ENCODE measurements at places on chromosomes 2 and 18.

GRCh38 chr2:23009545-23010149 lies 375.3 kb upstream of the KLHL29 start:
- DNase-seq = no peak

DNA sequence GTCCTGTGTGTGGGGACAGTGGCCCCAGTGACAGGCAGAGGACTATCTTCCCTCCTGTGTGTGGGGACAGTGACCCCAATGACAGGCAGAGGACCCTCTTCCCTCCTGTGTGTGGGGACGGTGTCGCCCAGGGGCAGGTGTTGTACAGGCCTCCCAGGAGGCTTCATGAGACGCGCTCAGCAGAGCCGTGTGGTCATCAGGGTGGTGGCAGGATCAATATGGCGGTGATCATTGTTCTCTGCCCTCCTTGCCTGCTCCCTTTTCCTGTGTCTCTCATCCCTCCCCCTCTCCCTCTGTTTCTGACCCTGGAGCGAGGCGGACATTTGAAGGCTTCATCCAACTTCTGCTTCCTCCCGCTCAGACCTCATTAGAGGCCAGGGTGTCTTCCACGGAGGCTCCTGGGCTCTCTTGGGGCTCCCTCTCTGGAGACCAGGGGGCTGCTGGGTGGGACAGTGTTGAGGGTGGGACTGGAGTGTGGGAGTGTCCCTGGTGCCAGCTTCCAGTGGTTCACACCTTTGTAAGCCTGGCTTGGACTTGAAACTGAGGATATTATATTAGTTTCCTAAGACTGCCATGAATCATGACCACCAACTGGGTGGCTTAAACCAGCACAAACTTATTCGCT lies 59.5 kb downstream of the ACKR3 start:
- DNase-seq = no peak

DNA sequence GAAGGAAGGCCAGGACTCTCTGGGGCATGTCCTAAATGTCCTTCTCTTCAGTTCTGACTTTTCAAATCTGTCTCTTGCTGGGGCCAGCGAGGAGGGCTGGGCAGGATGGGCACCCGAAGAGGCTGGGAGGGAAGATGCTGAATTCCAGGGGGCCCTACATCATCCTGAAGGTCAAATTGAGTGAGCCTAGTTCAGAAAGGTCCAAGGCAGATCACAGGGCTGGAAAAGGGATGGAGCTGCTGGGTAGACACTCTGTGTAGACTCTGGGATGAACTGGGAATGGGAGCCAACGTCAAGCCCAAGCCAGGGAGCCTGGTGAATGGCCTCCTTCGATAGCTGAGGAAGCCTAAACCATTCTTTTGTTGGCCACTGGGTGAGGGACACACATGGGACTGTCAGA lies 133.1 kb downstream of the MYCN start:
- no peak for DNase-seq

- DNase-seq = no peak
Measured at GRCh38 chr2:203599509-203599908, 64.4 kb upstream of the RAPH1 start.

GRCh38 chr2:120780402-120780801 lies 44.7 kb downstream of the GLI2 start:
- DNase-seq = no peak

DNA sequence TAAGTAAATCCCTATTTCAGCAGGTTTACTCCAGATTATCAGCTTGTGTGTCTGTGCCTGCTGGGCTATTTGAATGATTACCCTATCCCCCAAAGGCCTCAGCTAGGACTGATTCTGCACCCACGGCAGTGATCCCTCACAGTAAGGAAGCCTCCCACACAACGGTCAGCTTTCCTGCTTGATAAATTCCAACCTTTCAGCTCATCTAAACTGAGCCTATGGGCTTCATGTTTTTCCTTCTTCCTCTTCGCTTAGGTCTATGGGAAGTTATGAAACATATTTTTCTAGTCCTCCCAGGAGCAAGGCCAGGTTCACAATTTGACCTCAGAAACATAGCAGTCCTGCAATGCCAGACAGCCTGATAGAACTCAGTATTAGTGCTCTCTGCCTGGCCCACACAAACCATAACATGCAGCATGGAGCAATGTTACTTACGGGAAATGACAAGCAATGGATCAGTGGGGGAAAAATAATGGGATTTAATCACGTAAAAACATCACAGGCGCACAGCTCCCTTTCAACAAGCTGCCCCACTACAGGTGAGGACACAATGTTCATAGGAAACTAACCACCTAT lies 170.9 kb downstream of the ZNF521 start:
- no peak for DNase-seq

- no peak for DNase-seq
Measured at GRCh38 chr2:157339965-157340655, 14.5 kb upstream of the ERMN start.

- no peak for DNase-seq
Measured at GRCh38 chr2:45459860-45460259, 151.2 kb downstream of the SRBD1 start.

DNA sequence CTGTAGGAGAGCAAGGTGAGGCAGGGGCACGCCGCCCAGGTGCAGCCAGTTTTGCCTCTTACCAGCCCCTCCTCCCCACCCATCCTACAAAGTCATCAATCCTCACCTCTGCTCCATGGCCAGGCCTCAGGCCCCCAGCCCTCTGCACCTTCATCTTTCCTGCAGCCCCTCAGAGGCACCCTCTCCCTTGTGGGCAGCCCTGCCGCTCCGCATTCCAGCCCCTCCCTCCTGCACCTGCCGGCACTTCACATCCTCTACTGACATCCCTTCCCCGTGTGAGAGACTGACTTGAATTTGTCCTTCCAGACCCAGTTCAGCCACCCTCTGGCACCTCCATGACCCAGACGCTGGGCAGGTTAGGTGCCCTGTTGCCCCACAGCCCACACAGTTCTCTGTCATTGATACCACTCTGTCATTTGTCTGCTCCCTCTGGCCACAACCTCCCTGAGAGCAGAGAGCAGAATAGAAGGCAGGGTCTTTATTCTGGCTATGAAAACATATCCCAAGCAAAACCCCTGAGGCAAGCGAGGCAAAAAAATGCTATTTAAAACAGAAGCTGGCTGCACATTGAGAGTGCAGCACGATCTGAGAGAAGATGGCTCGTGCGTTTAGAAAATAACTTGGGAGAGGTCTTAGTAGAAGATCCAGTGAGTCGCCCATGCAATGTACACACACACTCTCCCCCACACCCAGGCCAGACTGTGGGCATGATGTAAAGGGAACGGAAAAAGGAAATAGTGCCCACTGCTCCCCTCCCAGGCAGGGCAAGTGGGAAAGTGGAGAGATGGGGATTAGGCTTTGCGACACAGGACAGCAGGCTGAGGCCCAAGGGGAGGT lies 25.9 kb downstream of the SDC1 start:
- DNase-seq = no peak

GRCh38 chr2:69547984-69548715 lies 95.4 kb downstream of the AAK1 start:
- DNase-seq = no peak

GRCh38 chr2:174645296-174645695 lies 47.7 kb upstream of the WIPF1 start:
- no peak for DNase-seq

DNA sequence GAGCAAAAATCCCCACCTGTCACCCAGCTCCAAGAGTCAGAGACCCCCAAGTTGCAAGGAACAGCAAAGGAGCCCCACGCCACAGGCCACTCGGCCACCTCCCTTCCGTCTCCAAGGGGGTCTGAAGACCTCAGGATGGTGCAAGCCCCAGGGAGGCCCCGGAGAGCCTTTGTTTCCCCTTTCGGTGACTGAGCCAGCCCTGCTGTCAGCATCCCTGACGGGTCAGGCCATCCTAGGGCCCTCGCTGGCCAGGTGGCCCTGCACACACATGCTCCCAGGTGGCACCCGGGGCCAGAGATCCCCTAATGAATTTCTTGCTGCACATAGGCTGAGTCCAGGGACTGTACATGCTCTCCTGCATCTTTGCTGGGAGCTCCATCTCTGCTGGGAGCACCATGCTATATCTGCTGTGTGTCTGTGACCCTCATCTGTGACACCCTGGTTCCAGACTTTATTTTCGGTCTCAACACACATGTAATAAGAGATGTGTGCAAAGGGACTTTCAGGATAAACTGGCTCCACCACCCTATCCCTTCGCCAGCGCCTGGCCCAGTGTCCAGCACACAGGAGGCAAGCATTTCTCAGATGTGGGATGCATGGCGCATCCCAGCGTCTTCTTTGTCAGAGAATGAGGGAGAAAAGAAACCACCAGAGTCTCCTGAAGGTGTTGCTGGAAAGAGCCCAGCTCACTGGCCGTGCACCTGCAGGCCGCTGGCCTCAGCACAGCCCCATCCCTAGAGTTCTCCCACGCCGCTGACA lies 27.4 kb downstream of the ADI1 start:
- no peak for DNase-seq

GRCh38 chr2:53640466-53640865 lies 127.1 kb upstream of the CHAC2 start:
- DNase-seq = no peak

DNA sequence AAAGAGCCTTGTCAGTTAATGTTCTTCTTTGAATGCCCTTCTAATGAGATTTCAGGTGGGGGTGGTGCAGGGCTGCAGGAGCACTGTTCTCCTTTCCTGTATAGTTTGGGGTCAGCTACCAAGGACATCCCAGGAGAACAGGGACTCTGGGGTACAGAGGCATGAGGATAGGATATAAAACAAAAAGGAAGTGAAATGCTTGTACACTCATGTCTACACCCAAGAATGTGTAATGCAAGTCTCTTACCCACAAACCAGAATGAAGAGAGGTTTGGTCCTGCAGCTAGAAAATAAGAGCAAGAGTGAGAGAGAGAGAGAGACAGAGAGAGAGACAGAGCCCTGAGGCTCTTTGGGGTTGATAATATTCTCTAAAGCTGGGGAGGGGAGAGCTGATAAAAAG lies 151.8 kb upstream of the KCTD1 start:
- DNase-seq = no peak

DNA sequence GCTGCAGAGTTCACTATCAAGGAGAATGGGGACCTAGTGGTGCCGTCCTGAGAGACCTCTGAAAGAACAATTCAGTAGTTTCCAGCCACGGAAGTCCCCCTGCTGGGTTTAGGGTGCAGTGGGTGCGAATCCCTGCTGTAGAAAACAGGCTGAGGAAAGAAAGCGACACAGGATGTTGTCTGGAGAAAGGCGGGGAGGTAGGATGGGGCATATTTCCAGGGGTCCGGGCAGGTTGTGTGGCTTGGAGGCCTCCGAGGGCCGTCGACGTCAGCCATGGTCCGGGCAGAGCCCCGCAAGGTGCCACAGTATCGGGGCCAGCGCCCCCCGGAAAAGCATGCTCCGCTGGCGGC lies 807 bp upstream of the CREB1 start:
- DNase-seq = no peak

- DNase-seq = no peak
Measured at GRCh38 chr2:216109962-216110614, 940 bp downstream of the XRCC5 start.

- no peak for DNase-seq
Measured at GRCh38 chr18:55096263-55096951, 137.1 kb upstream of the CCDC68 start.

GRCh38 chr2:37665604-37666362 lies 5.7 kb downstream of the CDC42EP3 start:
- no peak for DNase-seq

DNA sequence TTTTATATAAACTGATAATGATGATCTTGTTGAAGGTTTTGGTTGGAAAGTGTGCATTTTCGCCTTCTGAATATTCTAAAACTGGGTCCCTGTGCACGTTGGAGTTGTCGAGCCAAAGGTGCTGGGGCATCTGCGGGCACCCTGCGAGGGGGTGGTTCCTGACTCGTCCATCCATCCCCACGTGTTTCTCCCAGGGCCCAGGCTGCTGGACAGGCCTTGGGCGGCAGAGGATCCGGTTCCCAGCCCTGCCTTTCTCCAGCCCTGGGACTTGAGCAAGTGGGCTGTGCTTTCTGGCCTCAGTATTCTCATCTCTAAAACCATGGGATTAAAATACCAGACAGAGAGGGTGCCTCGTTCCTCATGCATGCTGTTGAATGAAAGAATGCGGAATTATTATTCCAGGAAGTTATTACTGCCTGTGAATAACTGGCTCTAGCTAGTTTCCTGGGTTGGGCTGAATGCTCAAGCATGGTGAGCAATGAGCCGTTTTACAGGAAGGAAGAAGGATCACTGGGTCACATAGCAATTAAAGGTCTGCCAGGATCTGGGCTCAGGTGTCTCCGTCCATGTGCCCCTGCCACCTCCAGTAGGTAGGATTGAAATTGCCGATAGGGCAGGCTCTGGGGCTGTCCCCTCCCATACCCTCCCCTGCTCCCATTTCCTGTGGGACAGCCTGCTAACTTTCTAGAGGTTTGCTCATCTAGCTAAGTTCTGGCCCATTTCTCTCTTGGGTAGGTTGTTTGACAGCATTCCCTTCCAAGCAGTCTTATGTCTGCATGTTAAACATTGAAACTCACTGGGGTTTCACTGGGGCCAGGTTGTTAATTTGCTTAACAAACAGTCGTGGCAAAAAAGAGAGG lies 77.2 kb upstream of the HS6ST1 start:
- no peak for DNase-seq

- no peak for DNase-seq
Measured at GRCh38 chr18:7904529-7904928, 337.4 kb downstream of the PTPRM start.

- no peak for DNase-seq
Measured at GRCh38 chr2:205054789-205055188, 509.5 kb downstream of the PARD3B start.

GRCh38 chr18:8847066-8847755 lies 141.9 kb downstream of the MTCL1 start:
- DNase-seq = no peak

- DNase-seq = no peak
Measured at GRCh38 chr18:47749600-47749973, 180.9 kb downstream of the SMAD2 start.

GRCh38 chr18:49473721-49474120 lies 13.3 kb upstream of the DYM start:
- DNase-seq = no peak

- DNase-seq = no peak
Measured at GRCh38 chr2:226674123-226674522, 125.5 kb downstream of the IRS1 start.

Measured in SIG-M5 (cell line).